ENCODE measurements at places on chromosomes 4 and X. TPM values are rescaled to one million over a fixed set of nuclear protein-coding genes. Genes with fewer than 3 reads are reported as not detected.
A peak's percentile ranks its signal among the peaks of the same experiment; 100 is the strongest.

DNA sequence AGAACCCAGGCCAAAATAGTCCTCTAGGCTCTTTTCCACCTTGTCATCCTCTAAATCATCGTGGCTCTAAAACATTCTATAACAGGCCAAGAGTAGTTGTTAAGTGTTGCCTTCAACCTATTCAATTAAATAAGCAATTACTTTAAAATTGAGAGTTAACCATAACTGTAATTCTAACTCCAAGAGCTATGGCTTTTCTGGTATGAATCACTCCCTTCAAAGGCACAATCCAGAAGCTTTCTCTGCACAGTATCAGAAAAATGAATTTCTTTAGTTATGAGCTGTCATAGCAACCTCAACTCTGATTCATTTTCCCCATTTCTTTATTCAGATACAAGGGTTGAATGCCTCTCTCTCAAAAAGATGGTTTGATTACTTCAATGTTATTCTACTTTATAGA, 21.7 kb downstream of the INPP4B start:
- no peak overlapping the region for H3K4me3 ChIP-seq
- H3K27ac ChIP-seq: no peak overlapping the region
- H3K4me1 ChIP-seq: no peaks in the 10 kb centered on the region
- H3K36me3 ChIP-seq: no peaks in the 10 kb centered on the region
- H3K27me3 ChIP-seq: no peaks in the 10 kb centered on the region
- no peak for DNase-seq

- no peak overlapping the region for H3K4me3 ChIP-seq
- peak; percentile 27 for DNase-seq
- H3K4me1 ChIP-seq: peaks cover 3% of the 10 kb centered on the region
Measured at GRCh38 chr4:75561789-75562188, 5.9 kb downstream of the ODAPH start.

F8A3 gene
- not detected for total RNA-seq

PAGE2 gene
- not detected for total RNA-seq

TCEANC gene
- total RNA-seq: 3.5 TPM

Measured in SJCRH30 (cell line).